ENCODE measurements at places on chromosomes 1 and 21.

DNA sequence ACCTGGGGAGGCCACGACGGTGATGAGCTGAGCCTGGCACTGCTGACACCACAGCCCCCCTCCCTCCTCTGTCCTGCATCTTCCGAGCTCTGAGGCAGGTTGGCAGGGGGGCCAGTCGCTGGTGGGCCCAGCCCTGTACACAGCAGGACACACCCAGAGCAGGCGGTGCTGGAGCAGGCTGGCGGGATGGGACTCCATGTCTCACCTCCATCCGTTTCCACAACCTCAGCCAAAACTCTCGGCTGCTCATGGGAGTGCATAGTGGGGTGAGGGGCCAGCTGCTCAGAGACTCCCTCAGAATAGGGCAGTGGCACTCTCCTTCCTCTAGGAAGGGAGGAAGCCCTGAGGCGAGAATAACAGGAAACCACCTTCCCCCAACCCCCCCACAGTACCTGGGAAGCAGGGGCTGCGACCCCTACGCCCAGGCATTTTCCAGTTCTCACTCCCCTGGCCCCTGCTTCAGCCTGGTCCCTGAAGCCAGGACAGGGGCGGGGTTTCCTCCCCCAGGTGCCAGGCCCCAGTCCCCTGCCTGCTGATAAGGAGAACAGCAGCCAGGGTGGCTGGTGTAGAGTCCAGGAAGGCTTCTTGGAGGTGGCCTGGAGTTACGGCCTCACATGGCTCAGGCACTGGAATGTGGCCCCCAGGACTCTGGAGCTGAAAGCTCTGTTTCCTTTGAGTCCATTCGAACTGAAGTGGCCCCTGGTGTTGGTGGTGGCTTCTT lies 3.2 kb upstream of the IBA57 start:
- DNase-seq = no peak

GRCh38 chr1:160768295-160768657 lies 27.7 kb upstream of the LY9 start:
- no peak for DNase-seq

DNA sequence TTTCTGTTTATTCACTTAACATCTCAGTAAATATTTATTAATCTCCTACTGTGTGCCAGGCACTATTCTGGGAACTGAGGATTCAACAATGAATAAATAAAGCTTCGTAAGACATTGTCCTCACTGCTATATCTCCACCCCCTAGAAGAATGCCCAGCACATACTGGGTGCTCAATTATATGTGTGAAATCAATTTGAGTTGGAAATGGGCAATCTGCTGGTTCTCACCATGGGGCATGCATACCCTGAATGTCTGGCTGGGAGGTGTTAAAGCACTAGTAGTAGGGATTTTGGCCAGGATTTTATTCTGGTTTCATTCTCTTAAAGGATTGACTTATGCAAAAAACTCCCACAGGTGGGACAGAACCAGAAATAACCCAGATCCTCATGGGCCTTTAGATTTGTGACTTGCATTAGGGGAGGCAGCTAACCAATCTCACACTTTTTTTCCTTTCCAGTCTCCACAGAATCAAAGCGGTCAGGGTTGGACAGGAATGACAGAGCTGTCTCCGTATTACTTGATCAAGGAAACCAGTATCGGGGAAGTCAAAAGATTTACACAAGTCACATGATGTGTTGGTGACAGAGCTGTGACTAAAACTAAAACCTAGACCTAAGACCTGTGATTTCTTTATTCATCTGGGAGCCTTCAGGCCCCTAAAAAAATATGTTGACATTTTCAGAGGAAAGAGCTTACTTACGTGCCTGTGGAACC lies 12.8 kb downstream of the GFI1 start:
- no peak for DNase-seq

DNA sequence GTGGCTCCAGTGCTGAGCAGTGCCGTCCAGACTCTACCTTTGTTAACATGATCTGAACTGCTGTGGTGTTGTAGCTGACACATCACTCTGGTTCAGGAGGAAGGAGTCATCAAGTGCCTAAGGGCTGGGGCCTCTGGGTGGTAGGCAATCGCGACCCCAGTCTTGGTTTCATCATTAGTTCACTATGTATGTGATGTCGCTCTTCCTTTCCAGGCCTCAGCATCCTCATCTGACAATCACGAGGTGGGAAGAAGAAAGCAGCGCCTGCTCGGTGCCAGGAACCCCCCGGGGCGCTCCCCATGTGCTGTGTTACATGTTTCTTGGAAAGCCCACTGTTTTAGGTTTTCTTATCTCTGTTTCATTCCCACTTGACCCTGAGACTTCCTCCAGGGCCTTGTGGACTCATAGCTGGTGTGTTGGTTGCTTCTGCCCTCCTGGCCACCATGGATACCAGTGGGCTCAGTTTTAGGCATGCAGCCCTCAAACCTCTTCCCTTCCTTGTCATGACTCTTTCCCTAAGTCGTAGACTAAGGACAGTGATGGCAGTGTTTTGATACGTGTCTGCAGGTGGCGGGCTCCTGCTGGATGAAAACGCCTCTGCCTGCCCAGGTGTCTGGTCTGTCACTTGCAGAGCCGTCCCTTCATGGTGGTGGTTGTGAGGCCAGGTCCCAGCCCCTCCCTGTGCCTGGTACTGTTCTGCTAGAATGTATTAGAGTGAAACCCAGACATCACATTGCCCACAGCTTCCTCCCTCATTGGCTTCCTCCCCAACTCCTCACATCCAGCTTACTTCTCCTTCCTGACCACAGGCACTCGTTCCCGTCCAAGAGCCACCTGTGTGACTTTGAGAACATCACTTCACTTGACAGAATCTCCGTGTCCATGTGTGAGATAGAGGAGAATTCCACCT lies 17.2 kb upstream of the FOXO6 start:
- DNase-seq = no peak

- peak; percentile 73 for DNase-seq
Measured at GRCh38 chr1:27592232-27592930, 11.6 kb downstream of the AHDC1 start.

DNA sequence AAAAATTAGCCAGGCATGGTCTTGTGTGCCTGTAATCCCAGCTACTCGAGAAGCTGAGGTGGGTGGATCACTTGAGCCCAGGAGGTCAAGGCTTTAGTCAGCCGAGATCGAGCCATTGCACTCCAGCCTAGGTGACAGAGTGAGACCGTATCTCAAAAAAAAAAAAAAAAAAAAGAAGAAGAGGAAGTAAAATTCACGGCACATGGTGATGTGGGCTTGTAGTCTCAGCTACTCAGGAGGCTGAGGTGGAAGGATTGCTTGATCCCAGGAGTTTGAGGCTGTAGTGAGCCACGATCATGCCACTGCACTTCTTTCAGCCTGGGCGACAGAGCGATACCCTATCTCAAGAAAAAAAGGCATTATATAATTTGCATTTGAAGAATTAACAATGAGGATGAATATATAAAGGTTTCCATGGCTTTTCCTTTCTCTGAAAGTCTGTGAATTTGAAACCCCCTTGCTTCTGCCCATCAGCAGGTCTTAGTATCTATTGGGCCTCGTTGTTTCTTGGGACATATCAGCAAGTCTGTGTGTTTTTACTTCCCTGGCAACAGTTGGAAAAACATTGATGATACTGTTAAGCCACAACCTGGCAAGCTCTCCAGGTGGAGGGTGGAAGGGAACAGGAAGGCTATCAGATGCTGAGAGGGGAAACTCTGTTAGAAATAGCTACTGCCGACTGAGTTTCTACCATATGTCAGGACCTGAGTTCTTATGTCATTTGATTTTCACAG lies 4.6 kb upstream of the PLA2G2D start:
- no peak for DNase-seq

GRCh38 chr1:10924030-10924429 lies 88.4 kb upstream of the TARDBP start:
- no peak for DNase-seq

- no peak for DNase-seq
Measured at GRCh38 chr1:93816970-93817678, 61.9 kb downstream of the DNTTIP2 start.

- DNase-seq = no peak
Measured at GRCh38 chr1:22443332-22443731, 8.3 kb upstream of the ZBTB40 start.

- peak; percentile 17 for DNase-seq
Measured at GRCh38 chr1:47507881-47508701, 70.2 kb downstream of the FOXD2 start.

DNA sequence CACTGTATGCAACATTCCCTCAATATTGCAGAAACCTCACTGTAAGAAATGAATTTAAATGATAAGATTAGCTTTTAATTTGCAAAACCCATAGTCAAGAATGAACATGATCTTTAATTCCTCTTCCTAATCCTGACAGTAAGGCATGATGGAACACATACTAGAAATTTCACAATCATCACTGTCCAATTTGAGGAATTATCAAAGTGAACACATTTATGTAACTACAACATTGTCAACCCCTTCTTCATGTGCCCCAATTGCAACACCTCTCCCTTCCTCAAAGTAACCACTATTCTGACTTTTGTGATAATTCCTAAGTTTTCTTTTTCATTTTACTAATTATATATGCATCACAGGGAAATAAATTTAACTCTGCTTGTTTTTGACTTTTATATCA lies 103.1 kb downstream of the LHX8 start:
- no peak for DNase-seq

GRCh38 chr21:21631961-21632360 lies 633.8 kb downstream of the NCAM2 start:
- DNase-seq = no peak

- DNase-seq = no peak
Measured at GRCh38 chr1:234400773-234401172, 27.5 kb downstream of the COA6 start.

- peak; percentile 73 for DNase-seq
Measured at GRCh38 chr1:234309598-234310459, 63.4 kb upstream of the COA6 start.
